ENCODE measurements at places on chromosomes 7 and 10.

GRCh38 chr10:50997461-50997860 lies 76.8 kb upstream of the PRKG1 start:
- DNase-seq, result no peak

DNA sequence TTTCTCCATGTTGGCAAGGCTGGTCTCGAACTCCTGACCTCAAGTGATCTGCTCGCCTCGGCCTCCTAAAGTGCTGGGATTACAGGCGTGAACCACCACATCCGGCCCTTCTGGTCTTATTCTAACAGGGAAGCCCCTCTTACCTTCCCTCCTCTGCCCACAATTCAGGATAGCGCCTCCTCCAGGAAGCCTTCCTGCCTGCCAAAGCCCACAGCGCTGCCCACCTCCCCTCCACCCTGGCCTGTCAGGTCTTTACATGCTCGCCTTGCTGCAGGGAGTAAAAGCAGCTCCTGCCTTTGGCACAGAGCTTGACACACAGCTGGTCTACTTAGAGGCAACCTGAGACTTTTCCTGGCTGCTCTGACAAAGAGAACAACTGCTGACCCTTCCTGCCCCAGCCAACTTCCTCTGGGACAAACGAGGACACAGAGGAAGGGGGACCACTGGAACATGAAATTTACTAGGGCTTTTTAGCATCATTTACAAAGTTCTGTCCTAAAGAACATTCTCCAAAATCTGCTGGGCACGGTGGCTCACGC lies 13.2 kb downstream of the MLXIPL start:
- DNase-seq, result no peak

DNA sequence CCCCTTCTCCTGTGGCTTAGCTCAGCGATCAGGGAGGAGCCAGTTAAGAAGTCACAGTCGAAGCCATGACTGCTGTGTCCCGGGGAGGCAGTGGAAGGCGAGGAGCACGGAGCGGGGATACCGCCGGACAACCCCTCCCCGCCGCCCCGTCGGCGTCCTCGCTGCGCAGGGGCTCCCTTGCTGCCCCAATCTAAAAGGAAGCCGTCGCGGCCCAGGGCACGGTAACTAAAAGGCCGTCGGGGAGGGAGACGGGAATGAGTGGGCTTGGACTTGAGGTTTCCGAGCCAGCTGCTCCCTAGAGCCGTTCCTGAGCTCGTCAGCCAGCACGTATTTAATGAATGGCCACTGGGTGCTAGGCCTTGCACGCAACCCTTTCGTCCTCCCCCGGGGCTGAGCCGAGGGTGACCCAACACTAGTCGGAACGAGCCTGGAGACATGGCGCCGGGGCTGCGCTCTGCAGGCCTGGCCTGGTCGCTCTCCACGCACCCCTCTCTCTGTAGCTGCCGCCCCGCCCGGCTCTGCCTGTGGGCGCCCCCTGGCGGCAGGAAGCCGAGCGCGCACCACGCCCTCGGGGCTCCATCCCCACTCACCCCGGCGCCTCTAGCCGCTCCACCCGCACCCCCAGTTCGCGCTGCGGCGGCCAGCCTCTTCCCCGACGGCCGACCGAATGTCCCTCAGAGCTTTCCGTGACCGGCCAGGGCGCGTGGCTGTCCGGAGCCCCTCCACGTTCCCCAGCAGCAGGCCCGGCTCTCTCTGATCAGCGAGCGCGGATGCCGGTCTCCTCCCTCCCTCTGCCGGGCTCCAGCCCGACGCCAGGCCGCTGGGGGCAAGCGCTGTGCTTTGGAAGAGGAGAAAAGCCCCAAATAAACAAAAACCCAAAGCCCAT lies 29.3 kb upstream of the KCNK18 start:
- peak; percentile 67 for DNase-seq

GRCh38 chr7:88355011-88355410 lies 48.3 kb upstream of the STEAP4 start:
- DNase-seq, result no peak

DNA sequence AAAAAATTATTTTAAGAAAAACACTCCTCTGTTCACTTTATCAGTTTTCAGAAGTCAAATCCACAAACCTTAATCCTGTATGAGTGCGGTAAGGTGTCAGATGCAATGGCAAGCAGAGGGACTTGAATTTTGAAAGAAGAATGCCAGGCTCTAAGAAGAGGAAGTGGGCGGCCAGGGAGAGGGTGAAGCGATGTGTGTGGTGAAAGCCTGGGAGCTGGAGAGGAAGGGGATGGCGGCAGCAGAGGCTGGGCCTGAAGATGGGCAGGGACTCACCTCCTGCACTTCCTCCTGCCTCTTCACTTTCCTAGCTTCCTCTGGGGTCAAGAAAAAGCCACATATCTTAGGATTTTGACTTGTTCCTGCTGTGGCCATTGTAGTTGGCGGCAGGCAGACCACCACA lies 609.6 kb downstream of the PARD3 start:
- DNase-seq, result no peak

GRCh38 chr10:36717118-36717517 lies 408.3 kb upstream of the ANKRD30A start:
- DNase-seq, result no peak

All from BE2C (cell line).